Body of pancreas (tissue), 4 donors: ENCODE measurements at places on chromosomes 3 and 15. TPM values are rescaled to one million over a fixed set of nuclear protein-coding genes. Genes with fewer than 3 reads are reported as not detected.
A peak's percentile ranks its signal among the peaks of the same experiment; 100 is the strongest.

CX3CR1 gene
- not detected for total RNA-seq

PRSS50 gene
- total RNA-seq = 2.6 TPM

PAQR5 gene
- total RNA-seq = 11.5 TPM

AHSG gene
- total RNA-seq = not detected

ESYT3 gene
- 2.0 TPM for total RNA-seq

REC114 gene
- not detected for total RNA-seq

STAC gene
- total RNA-seq = not detected

ZIC4 gene
- not detected for total RNA-seq

DNA sequence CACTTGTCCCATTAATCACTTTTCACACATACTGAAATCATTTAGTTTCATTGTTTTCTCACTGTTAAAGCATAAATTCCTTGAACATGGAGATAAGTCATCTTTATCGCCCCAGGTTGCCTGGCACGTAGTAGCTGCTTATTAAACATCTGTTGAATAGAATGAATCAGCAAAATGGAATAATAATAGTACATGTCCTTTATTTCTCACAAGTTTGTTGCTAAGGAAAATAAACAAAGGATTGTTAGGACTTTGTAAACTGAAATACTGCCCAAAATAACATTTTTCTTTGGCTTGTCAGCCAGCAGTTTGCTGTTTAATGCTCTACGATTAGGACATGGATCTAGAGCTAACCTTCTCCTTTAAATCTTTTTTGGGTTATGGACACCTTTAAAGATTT is 17.9 kb downstream of the SLC35A5 start:
- no peak for DNase-seq

- no peak for DNase-seq
These were observed 24.7 kb upstream of the SCAANT1 start for GRCh38 chr3:63936925-63937324.

GRCh38 chr3:184368116-184368515 is 6.6 kb downstream of the POLR2H start:
- no peak for DNase-seq

DNA sequence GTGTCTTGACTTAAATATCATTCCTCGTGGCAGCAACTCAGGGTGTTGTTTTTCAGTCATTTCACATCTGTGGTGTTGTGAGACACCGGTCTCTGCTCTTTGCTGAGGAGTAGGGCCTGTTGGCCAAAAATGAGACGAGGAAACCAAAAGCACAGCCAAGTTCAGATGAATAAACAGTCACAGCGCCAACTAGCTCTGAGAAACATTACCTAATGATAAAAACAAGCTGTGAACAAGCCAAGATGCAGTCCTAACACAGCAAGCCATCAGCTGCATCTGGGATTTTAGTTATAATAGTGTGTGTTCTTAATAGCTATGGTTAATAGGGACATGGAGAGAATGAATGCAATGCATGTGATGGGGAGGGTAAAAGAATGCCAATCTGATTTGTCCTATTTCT is 843.4 kb upstream of the DPPA4 start:
- DNase-seq = no peak

DNA sequence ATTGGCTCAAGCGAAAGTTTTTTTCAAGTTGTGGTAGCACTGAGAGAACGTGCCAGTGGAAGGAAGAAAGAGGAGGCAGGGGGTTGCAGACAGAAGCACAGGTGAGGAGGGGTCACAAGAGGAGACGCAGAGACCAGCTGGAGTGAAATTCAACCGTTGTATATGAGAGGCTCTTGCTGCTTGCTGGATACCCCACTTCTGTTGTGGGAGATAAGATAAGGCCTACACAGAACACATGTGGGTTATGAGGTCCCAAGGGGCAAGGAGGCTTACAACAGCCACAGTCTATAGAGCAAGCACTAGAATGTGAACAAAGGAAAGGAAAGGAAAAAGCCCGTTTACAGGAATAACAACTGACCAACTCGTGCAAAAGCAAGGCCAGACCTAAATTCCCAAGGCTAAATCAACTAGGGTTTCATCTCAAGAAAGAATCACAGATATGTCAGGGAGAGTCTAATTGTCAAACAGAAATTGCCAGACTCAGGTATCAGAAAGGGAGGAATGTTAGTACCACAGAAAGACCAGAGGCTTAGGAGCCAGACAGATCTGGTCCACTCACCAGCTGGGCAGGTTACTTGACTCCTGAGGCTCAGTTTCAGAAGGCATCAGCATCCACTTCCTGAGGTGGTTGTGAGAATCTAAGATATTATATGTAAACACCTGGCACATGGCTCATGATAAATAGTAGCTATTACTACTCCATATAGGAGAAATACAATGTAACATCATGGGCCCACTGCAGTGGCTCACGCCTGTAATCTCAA is 60.9 kb downstream of the MSL2 start:
- no peak for DNase-seq

- DNase-seq = no peak
These were observed 45.3 kb upstream of the NEDD4 start for GRCh38 chr15:56038707-56039106.

DNA sequence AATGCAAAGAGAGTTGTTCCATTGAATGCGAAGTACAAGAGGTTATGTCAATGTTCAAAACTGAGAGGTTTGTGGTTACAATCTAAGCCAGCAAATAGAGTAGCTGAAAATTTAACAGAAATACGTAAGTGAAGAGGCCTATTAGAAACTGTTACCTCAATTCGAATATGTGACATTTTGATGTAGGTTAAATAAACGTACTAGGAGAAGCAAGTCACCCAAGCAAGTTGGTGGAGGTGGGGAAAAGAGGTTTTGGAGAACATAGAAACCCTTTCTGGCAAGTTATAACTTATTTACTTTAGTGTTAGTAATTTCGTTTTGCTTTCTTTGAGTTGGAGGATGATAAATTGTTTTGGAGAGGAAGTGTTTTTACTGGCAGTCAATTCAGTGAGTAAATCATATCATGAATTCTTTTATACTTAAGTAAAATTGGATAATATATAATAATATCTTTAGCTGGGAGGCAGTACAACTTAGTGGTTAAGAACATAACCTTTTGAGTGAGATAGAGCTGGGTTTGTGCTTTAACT is 91.2 kb upstream of the NAALADL2 start:
- DNase-seq = no peak

- DNase-seq = no peak
These were observed 1080.8 kb downstream of the TUSC7 start for GRCh38 chr3:117790235-117790987.

- no peak for DNase-seq
These were observed 1163.0 kb downstream of the SI start for GRCh38 chr3:163915280-163915679.

DNA sequence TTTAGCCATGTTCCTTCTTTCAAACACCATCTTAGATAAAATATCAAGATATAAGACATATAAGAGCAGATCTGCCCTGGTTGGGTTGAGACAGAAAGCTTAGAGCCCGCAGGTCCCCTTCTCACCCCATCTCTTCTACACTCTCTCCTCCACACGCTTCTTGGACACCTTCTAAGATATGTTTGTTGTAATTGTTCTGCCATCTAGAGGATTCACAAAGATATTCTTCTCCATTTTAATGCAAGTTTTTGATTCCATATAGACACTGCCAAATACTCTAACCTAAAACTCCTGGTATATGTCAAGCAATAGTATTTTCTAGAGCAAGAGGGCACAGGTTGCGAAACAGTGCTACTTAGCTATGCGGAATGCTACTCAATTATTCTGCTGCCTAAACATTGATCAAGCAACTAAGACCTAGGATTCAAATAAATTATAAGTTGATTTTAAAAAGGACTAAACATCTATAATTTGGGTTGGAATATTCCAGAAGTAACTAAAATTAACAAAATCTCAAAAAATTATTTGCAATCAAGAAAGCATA is 6.8 kb downstream of the CHRM5 start:
- DNase-seq = no peak

DNA sequence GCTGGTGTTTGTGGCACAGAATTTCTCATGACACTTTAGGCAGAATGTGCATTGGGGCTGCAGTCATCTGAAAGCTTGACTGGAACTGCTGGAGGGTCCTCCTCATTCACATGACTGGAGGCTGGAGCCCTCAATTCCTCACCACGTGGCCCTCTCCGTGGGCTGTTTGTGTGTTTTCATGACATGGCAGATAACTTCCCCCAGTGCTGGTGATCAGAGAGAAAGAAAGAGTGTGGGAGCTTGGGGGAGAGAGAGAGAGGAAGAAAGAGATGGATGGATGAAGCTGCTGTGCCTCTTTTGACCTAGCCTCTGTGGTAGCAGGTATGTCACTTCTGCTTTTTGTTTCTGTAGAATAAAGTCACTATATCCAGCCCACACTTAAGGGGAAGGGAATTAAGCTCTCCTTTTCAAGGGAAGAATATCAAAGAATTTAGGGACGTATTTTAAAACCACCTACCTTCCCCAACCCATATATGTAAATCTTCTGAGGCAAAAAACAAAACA is 169.6 kb upstream of the IL12A start:
- no peak for DNase-seq

DNA sequence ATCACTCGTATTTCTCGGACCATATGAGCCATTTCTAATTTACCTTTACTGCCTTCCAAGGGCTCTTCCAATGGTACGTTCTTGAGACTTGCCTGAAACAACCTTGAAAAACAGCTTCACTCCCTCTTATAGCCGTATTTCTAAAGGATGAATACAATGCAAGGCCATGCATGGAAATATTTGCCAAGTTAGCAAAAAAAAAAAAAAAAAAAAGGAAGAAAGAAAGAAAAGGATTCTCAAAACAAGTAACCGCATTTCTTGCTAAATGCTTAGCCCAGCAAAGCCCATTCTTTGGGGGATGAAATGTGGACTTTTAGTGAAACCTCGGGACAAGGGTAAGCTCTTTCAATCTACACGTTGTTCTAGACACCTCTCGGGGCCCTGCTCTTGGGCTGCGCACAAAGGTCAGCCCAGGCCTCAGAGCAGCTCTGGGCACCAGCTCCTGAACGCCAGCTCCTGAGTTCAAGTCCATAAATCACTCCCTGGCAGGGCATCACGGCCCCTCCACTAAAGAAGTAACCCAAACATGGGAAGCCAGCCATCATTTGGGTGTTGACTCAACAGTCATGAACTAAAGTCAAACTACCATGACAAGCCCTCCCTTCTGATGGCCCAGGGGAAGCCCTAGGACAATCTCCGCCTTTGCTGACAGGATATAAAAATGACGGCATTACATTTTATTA is 132.7 kb downstream of the ADAMTS17 start:
- DNase-seq = no peak

DNA sequence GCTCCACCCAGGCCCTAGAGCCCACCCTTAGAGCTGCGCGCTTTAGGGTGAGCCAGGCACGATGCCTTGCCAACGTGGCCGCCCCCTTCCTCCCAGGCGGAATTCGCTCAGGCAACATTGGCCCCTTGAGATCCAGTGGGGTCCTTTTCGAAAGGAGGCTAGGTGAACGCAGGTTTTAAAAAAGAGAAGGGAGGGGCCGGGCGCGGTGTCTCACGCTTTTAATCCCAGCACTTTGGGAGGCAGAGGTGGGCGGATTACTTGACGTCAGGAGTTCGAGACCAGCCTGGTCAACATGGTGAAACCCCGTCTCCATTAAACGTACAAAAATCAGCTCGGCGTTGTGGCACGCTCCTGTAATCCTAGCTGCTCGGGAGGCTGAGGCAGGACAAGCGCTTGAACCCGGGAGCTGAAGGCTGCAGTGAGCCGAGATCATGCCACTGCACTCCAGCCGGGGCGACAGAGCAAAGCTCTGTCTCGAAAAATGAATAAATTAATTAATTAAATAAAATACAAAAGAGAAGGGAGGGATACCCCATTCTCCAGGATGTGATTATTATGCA is 984 bp upstream of the RPP25 start:
- no peak for DNase-seq

- DNase-seq = no peak
These were observed 235.5 kb downstream of the PDZRN3 start for GRCh38 chr3:73389117-73389813.

GRCh38 chr15:23828786-23829185 is 141.7 kb upstream of the NDN start:
- no peak for DNase-seq

- DNase-seq = no peak
These were observed 23.5 kb downstream of the IL12A start for GRCh38 chr3:160012108-160012507.

DNA sequence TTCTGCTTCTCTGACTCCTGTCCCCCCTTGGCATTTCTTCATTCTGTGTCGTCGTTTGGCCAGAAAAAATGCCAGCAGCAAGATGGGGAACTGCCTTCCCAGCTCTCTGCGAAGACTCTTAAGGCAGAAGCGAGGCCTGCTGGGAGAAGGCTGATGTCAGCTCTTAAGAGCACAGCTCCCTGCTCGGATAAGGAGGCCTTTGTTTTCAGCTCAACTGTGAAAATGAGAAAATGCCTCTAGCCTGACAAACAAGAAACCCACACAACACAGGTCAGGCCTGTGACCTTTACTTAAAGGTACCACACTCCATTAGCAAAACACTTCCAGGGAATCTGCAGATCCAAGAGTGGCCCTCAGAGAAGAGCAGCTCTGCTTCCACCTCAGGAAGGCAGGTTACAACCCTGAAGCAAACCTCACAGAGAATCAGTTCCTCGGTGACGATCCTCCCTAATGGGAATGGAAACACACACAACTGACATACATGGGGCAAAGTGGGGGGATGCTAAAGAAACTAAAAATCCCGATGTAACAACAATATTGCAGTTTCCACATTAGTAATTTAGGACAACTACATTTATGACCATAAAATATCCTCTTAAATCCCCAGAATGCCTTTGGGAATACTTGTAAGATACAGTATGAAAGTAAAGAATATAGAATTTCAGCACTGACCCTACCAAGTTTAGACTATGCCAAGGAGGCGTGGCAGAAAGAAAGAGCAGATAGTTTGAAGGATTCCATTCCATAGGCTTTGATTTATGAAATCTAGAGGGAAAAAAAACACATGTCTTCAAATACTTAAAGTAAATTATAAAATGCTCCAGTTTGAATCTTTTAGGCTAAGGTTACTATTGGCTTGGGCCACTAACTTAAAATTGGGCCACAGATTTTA is 52.1 kb downstream of the VGLL4 start:
- peak; percentile 73 for DNase-seq

- DNase-seq = peak; percentile 53
These were observed 1.1 kb downstream of the SLC35G2 start for GRCh38 chr3:136819731-136820679.

DNA sequence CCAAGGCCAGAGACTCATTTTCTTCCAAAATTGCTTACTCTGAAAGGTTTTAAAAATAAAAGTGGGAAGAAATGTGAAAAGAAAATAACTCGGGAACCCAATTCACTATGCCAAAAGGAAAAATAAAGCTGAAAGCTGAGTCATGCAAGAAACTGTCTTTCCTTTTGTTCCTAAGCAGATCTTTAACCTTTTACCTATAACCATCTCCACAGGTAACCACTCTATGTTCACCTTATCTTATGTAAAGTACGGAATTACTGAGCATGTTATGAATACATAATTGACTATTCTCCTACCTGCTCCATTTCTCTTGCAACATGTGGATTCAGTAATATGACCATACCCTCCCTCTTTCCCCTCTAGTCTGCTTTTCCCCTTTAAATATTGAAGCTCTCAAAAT is 62.0 kb downstream of the MINDY4B start:
- DNase-seq = no peak
